ENCODE measurements at places on chromosomes 1 and 21.

GRCh38 chr1:233675893-233676292 lies 62.0 kb downstream of the KCNK1 start:
- DNase-seq = no peak

DNA sequence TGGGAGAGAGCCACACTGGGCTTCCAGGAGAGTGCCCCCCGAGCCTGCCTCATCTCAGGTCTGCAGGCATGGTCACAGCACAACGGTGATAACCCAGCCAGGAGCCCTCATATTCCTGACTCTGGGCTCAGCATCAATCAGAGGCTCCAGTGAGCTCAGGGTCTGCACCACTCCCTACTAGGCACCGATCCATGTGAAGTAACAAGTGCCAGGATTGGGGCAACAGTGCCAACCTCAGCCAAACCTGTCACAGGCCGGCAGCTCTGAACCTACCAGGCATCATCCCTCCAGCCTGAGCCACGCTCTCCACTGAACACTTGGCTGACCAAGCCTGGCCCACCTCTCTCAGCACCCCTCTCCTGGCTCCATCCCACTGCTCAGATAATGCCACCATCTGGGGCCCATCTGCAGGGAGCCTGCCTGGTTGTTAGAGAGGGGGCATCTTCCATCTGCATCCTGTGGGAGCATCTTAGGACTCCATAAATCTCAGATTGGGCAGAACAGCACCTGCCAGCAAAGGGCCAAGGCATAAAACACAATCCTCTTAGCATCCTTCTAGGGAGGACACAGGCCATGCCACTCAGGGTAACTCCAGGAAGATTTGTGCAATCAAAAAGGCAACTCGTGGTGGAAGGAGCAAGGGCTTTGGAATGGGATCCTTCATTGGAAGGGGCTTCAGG lies 213.7 kb upstream of the CSF3R start:
- DNase-seq = no peak

- no peak for DNase-seq
These were observed 994.6 kb upstream of the PRMT6 start for GRCh38 chr1:106061586-106062495.

DNA sequence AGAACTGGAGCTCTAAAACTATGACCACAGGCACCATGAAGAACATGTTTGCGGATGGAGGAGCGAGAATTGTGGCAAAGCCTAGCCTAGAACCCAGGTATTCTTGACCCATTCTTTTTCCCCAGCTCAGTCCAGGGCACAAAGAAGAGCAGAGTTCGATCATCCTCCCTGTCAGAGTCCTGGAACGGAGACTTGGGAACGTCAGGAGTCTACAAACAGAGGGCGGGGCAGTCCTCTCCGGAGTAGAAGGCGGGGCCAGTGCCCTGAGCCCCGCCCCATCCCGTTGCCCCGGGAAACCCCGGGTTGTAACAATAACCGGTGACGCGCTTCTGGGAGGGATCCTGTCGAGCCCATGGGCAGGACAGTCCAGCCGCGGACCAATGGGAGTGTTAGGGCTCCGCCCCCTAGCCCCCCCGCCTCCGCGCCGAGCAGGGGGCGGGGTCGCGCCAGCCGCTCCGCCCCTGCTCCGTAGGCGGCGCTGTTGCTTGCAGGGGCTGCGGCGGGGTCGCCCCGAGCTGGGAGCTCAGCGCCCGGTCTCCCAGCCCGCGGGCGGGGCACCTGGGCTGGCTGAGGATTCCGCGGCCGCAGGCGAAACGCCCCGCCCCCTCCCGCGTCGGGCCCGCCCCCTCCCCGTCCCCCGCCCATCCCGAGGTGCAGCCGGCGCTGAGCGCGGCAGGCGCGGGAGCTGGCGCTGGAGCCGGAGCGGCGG lies at the start of gene FOXO6:
FOXO6 (plus strand) TSS at position 649 of the 709 bp plus-strand sequence.
- DNase-seq = peak; percentile 96

GRCh38 chr1:35452106-35452774 lies 105.0 kb downstream of the KIAA0319L start:
- no peak for DNase-seq

- peak; percentile 57 for DNase-seq
These were observed 50.3 kb downstream of the HIVEP3 start for GRCh38 chr1:41868241-41868998.

DNA sequence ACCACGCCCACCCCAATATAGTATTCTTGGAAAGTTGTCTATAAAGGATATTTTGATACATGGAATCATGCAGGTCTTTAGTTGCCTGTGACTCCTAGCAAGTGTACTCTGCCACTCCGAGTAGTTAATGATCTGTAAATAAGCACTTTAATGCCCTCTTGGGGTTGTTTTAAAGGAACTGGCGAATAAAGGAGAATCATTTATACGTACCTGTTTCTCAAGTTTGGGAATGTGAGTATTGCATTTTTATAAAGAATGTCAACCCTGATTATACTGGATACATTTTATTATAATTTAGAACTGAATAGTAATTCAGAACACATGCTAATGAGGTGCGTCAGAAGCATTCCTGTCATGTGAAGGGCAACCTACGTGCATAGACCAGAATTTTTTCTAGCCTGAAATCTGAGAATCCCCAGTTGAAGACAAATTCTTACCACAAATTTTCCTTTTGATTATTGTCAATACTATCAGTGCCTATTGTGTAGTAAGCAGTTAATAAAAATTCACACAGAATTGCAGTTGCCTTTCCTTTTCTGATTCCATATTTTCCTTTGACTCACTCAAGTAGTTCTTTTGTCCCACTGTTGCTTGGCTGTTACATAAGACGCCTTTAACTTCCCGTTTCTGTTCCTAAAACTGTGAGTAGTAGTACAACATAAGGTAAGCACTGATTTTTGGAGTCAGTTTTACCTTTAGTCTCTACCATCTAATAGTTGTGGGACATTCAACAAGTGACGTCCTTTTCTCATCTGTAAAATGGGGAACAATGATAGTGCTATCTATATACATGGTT lies 5.1 kb downstream of the AHCYL1 start:
- DNase-seq = no peak

Measured in CD4-positive, alpha-beta T cell treated with Interleukin-17A for 1 hour (primary cell).